Fibroblast of skin of scalp (primary cell): ENCODE measurements at places on chromosomes 1 and 21.

- DNase-seq: peak; percentile 56
Measured at GRCh38 chr1:64686828-64687724, 57.8 kb upstream of the RAVER2 start.

DNA sequence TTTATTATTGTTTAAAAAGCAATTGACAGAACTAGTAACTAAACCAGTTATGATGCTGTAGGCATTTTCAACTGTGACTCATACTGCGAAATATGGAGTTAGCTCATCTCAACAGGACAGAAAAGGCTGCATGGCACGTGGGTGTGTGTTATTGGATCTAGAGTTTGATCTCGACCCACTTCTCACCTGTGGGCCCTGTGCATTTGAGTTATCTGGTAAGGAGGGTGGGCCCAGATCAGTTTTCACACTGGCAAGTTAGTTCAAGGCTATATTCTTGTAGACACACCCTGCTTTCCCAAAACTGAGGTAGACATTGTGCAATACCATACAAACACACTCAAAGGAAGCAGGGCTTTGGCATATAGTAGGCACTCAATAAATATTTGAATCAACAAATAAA, 71.3 kb upstream of the PRDX6 start:
- DNase-seq: peak; percentile 65

- DNase-seq: no peak
Measured at GRCh38 chr21:26588446-26588845, 15.4 kb upstream of the CYYR1 start.

- no peak for DNase-seq
Measured at GRCh38 chr1:1286313-1287261, 6.4 kb downstream of the SCNN1D start.

- DNase-seq: no peak
Measured at GRCh38 chr1:117598489-117598888, 7.4 kb upstream of the TENT5C start.

DNA sequence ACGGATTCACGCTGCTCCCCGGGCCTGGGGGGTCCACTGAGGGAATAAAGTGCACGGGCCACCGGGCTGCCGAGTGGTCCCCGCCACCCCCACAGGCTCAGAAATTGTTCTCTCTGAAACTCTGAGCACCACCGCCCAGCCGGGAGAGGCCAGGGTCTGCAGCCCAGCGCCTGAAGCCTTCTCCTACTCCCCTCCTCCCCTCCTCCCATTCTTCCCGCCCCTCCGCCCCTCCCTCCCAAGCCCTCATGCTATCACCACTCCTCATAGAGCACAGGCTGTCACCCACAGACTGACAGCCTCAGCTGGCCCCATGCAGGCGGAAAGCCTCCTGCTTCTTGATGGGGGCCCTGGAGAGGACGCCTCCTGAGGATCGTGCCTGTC, 707 bp upstream of the GPR153 start:
- no peak for DNase-seq

- peak; percentile 61 for DNase-seq
Measured at GRCh38 chr1:68916221-68916902, 419.5 kb upstream of the DEPDC1 start.

GRCh38 chr1:219574484-219575087, 38.3 kb downstream of the ZC3H11B start:
- DNase-seq: no peak

GRCh38 chr21:41707231-41707959, 59.5 kb downstream of the RIPK4 start:
- DNase-seq: no peak

DNA sequence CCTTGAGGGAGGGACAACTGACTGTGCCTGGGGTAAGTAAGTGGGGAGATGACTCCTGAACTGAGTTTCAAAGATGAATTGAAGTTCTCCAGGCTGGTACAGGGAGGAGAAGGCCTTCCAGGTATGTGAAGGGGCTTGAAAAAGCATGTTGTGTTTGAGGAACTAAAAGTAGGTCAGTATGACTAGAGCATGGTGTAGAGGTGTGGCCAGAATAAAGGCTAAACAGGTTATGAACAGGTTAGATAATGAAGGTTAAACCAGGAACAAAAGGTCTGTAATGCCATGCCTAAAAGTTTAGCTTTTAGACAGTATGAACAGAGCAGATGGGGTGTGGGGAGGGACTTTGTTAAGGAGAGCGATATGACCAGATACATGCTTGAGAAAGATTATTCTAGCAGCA, 7.3 kb upstream of the CLSPN start:
- no peak for DNase-seq

- DNase-seq: no peak
Measured at GRCh38 chr1:86594284-86594770, 47.4 kb downstream of the CLCA4 start.

DNA sequence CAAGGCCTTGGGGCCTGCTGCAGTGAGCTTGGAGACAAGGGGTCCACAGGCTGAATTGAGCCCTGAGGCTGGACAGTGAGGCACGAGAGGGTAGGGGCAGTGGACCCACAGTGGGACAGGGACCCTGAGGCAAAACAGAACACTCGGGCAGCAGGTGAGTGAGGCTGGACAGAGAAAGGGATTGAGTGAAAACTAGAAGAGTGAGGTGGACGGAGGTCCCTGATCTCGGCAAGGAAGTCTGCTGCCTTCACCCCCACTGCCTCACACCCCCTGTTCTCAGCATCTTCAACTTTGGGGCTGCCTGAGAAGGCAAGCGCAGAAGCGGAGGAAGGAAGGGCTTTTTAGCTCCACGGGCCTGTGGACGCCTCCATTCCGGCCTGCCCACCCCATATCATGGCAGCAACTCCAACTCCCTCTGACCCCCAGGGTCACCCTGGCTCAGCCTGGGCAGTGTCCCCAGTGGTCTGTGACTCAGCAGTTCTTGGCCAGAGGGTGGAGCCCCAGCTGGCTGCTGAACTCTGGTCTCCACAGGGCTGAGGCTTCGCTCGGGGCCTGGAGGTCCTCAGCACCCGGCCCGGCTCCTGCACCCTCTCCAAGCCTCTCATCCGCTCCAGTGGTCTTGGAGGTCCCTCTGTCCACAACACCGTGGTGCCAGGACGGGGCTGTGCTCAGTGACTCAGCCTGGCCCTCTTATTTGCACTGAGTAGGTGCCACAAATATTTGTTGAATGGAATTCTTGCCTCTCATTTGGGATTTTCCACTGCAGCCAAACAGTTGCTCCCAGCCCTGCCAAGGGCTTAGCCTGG, 60.0 kb upstream of the EPS8L3 start:
- DNase-seq: peak; percentile 28

DNA sequence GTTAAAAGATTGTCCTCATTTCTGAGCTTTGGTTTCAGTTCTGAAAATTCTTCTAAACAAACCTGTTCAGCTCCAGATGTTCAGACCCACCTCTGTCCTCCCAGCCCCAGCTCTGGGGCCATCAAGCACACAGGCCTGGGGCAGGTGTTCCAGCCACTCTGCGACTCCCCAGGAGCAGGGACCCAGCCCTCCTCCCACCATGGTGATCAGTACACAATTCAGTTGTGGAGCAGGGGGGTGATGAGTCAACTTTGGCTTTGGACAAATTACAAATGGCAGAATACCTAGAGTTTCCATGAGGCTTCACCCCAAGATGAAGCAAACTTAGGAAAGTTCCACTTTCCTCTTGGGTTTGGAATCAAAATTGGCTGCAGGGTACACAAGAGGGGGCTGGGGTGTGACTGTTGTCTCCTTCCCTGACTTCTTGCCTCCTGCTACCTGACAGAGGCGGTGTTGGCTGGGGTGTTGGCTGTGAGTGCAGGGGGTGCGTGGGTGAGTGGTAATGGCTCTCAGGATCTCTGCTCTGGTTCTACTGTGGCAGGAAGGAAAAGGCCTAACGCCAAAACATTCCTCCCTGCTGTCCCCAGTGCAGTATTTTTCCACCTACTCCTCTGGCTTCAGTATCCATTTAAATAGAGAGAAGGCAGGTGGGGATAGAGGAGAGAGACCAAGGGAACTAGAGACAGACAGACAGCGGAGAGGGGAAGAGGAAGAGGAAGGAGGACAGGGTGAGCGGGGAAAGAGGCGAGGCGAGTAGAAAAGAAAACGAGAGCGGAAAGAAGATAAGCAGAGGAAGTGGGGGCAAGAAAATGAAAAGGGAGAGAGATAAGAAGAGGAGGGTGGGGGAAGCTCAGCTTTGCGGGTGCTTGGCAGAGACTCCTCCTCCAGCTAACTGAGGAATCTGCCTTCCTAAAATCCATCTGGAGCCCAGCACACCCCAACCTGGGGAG, 20.6 kb upstream of the LRRN2 start:
- no peak for DNase-seq

GRCh38 chr1:20143318-20143717, 4.2 kb downstream of the PLA2G2F start:
- DNase-seq: no peak

DNA sequence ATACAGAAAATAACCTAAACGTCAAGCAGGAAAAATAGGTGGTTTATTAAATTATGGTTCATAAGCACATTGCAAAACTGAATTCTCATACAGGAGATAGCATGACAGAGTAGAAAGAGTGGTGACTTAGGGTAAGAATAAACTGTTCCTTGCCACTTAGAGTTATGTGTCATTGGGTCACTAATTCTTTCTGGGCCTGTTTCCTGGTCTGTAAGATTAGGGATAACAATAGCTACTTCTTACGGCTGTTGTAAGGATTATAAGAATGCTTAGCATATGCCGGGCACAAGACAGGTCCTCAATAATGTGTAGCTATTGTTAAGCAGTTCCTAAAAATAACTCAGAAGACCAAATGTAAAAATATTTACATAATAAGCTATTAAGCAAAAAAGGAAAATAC, 24.2 kb downstream of the SNRNP40 start:
- DNase-seq: no peak

GRCh38 chr1:223761411-223761810, 49.1 kb downstream of the CAPN2 start:
- peak; percentile 5 for DNase-seq

DNA sequence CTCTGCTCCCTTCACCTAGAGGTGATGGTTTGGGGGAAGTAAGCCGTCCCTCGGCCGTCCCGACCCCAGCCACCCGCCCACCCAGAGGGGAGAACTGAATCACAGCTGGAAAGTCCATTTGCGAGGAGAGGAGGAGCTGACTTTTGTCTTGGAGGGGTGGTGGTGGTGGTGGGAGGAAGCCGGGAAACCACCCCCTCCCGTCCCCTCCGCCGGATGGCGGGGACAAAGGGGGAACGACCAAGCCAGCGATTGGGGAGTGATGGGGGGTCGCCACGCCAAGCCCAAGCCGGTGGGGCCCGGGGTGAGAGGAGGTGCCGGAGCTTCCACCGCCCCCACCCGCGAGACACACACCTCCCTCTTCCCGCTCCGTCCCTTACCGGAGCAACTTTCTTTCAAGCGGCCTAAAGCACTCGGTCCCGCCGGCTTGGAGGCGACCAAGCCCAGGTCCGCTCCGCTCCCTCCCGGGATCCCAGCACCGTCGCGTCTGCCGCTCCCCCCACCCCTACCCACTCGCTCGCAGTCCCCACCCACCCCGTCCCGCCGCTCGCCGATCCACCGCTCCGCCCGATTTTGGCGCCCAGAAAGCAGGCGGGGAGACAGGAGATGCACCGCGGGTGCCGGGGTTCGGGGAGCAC, 540 bp downstream of the ARHGEF2 start:
- peak; percentile 33 for DNase-seq

- no peak for DNase-seq
Measured at GRCh38 chr1:168065506-168065905, 71.2 kb downstream of the GPR161 start.

DNA sequence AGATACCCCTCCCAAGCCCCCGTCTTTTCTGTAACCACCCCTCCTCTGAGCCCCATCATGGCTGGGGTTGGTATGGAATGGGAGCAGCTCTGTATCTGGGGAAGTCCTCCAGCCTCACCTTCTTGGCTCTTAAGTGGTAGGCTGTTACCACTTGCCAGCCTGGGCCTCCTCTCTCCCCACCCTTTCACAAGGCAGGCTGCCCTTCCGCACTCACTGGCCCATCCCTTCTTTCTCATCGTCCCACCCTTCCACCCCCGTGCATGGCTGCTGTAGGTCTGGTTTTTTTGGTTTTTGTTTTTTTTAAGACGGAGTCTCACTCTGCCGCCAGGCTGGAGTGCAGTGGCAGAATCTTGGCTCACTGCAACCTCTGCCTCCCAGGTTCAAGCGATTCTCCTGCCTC, 5.2 kb downstream of the CYB561D1 start:
- no peak for DNase-seq

GRCh38 chr1:112990271-112990670, 34.3 kb upstream of the SLC16A1 start:
- no peak for DNase-seq

DNA sequence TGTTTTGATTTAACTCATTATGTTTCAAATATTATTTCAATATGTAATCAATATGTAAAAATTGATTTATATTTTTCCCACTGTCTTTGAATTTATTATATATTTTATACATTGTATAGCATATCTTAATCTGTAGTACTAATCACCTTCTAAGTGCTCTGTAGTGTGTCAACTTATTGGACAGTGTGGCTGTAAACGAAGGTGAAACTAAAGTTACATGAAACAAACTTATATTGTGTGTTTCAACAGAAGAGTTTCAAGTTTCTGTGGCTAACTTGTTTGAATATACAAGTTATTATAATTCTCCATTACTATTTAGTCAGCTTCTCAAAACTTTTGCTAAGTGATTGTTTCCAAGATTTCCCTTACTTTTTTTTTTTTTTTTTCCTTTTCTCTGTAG, 175.8 kb downstream of the DHRS3 start:
- DNase-seq: no peak

DNA sequence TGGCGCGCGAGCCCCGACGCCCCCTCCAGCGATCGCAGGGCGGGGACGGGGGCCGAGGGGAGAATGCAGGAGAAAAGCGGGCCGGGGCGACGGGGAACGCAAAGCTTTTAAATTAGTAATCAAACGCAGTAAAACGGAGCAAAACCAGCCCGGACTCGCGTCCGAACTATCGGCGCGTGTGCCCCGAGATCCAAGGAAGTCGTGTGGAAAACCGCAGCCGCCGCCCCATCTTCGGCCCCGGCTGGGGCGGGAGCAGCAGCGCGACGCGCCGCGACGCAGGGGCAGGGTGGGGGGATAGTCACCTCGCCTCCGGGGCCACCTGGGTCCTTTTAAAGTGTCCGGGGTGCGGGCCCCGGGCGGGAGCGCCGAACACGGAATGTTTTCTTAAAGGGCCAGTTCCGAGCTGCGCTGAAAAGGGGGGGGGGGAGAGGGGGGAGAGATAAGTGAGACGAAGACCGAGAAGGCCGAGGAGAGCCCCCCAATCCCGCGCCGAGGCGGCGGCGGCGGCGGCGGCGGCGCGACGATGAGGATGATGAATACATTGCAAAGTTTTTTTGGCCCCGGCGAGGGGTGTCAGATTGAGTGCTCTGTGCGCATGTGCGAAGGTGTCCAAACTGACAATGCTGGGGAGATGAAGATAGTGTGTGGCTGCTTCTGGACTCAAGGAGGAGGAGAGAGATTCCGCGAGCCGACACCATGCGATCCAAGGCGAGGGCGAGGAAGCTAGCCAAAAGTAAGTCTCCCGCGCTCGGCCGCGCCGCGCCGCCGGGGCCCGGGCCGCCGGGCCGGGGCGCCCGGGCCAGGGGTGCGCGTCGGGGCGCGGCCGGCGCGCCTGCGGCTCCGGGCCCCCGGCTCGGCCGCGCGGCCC, at the start of gene PRDM16:
PRDM16 (plus strand) TSS at position 640 of the 868 bp plus-strand sequence; CDS start at position 697, 57 bp downstream.
- DNase-seq: peak; percentile 52
